ENCODE measurements at places on chromosomes 7 and 10. TPM values are rescaled to one million over a fixed set of nuclear protein-coding genes. Genes with fewer than 3 reads are reported as not detected.
A peak's percentile ranks its signal among the peaks of the same experiment; 100 is the strongest.

DNA sequence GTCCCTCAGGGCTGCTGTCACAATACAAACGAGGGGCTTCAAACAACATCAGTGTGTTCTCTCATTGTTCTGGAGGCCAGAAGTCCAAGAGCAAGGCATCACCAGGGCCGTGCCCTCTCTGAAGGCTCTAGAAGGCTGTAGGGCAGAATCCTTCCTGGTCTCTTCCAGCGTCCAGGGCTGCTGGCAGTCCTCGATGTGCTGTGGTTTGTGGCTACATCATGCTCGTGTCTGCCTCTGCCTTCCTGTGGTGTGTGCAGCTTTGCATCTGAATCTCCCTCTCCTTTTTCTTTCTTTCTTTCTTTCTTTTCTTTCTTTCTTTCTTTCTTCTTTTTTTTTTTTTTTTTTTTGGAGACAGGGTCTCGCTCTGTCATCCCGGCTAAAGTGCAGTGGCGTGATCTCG is 103.5 kb downstream of the INSYN2A start:
- H3K36me3 ChIP-seq = peaks cover 8% of the 10 kb centered on the region

GRCh38 chr7:56447864-56448693 is 331.9 kb upstream of the NUPR2 start:
- no peak overlapping the region for H3K27ac ChIP-seq
- no peaks in the 10 kb centered on the region for H3K27me3 ChIP-seq
- H3K4me3 ChIP-seq = no peak overlapping the region
- H3K4me1 ChIP-seq = no peaks in the 10 kb centered on the region

DNA sequence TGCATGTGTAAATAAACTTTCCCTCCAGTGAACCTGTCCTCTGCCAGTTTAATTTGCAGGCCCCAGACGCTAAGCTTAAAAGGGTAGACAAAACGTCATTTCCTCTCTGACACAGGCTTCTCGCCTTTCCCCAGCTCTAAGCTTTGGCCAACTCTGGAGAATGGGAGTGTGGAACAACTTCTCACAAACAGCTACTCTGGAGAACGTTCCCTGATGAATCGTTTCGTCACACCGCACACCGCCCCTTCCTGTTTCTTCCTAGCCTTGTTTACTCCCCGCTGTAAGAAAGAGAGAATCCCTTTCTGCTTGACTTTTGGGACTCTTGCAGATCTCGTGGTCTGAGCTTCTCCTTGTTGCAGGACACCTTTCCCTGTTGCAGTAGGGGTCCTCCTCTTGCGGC is 564.2 kb downstream of the TCERG1L start:
- no peak for DNase-seq
- no peaks in the 10 kb centered on the region for H3K36me3 ChIP-seq
- H3K27ac ChIP-seq = no peak overlapping the region
- no peaks in the 10 kb centered on the region for H3K27me3 ChIP-seq
- no peak overlapping the region for H3K4me3 ChIP-seq
- H3K4me1 ChIP-seq = no peaks in the 10 kb centered on the region

GRCh38 chr10:14476006-14476405 is 145.3 kb upstream of the FRMD4A start:
- no peak for DNase-seq
- no peak overlapping the region for H3K27ac ChIP-seq

DNA sequence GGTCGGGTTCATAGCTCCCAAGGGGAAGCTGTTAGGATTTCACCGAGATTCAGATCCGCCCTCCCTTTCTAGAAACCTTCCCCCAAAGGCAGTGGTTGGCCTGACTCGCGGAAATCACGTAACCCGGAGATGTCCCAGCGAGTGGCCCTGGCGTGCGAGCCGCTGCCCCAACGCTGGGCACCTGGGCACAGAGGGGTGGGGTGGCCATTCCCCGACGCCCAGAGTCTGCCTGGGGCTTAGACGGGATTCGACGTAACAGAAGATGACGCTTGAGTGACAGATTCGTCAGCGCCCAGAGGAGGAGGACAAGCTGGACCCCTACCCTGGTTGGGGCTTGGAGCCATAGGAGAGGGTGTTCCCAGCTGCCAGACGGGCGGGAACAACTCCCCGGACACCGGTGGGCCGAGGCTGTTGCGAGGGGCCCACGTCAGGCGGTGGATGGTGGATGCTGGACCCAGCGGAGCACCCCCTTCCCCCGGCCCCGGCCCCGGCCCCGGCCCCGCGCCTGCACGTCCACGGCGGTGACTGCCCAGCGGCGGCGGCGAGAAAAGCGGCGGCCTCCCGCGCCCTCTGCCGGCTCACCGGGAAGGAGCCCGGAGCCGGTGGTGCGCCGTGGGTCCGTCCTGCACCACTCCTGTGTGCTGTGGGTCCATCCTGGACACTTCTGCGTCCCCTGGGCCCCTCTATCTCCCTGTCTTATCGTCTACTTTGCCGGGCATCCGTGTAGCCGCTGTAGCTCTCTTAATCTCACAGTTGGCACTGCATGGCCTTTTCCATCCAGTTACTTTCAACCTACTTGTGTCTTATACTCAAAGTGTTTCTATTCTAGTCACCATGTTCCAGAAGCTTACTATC is 35.4 kb upstream of the KNDC1 start:
- H3K4me3 ChIP-seq = no peak overlapping the region
- peak; percentile 29 for DNase-seq
- H3K36me3 ChIP-seq = no peaks in the 10 kb centered on the region
- no peak overlapping the region for H3K27ac ChIP-seq
- peaks cover 3% of the 10 kb centered on the region for H3K4me1 ChIP-seq
- no peaks in the 10 kb centered on the region for H3K27me3 ChIP-seq

GRCh38 chr10:8360365-8360764 is 305.9 kb downstream of the GATA3 start:
- no peaks in the 10 kb centered on the region for H3K27me3 ChIP-seq
- H3K4me3 ChIP-seq = no peak overlapping the region
- H3K27ac ChIP-seq = no peak overlapping the region
- H3K4me1 ChIP-seq = no peaks in the 10 kb centered on the region
- DNase-seq = no peak

- peaks cover 35% of the 10 kb centered on the region for H3K4me1 ChIP-seq
- no peaks in the 10 kb centered on the region for H3K27me3 ChIP-seq
- H3K36me3 ChIP-seq = peaks cover 16% of the 10 kb centered on the region
- no peak overlapping the region for H3K27ac ChIP-seq
These were observed 40.3 kb downstream of the PRF1 start for GRCh38 chr10:70562036-70562755.

GRCh38 chr10:16599662-16600061 is 78.0 kb upstream of the C1QL3 start:
- H3K27ac ChIP-seq = no peak overlapping the region
- no peaks in the 10 kb centered on the region for H3K4me1 ChIP-seq
- no peak overlapping the region for H3K4me3 ChIP-seq
- H3K36me3 ChIP-seq = no peaks in the 10 kb centered on the region

DNA sequence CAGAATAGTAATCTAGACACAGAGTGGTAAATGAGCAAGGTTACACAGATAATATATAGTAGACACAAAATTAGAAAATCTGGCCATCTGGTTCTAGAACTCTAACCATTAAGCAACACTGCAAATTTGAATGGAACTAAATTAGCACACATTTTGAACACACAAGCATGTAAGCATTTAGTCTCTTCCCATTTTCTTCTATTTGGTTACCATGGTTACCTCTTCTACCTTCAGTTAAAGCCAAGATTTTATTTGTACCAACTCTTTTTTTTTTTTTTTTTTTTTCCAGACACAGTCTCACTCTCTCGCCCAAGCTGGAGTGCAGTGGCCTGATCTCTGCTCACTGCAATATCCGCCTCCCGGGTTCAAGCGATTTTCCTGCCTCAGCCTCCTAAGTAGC is 790.5 kb downstream of the MAGI2 start:
- H3K4me1 ChIP-seq = no peaks in the 10 kb centered on the region
- no peaks in the 10 kb centered on the region for H3K27me3 ChIP-seq
- no peak for DNase-seq
- no peak overlapping the region for H3K4me3 ChIP-seq
- no peaks in the 10 kb centered on the region for H3K36me3 ChIP-seq

- H3K4me1 ChIP-seq = no peaks in the 10 kb centered on the region
- no peak overlapping the region for H3K4me3 ChIP-seq
- DNase-seq = no peak
- H3K27ac ChIP-seq = no peak overlapping the region
These were observed 46.4 kb upstream of the NXPH1 start for GRCh38 chr7:8386926-8387550.

- H3K36me3 ChIP-seq = no peaks in the 10 kb centered on the region
- H3K27ac ChIP-seq = no peak overlapping the region
- H3K4me3 ChIP-seq = no peak overlapping the region
- DNase-seq = no peak
These were observed 63.7 kb downstream of the PRKG1 start for GRCh38 chr10:51137756-51138529.

DNA sequence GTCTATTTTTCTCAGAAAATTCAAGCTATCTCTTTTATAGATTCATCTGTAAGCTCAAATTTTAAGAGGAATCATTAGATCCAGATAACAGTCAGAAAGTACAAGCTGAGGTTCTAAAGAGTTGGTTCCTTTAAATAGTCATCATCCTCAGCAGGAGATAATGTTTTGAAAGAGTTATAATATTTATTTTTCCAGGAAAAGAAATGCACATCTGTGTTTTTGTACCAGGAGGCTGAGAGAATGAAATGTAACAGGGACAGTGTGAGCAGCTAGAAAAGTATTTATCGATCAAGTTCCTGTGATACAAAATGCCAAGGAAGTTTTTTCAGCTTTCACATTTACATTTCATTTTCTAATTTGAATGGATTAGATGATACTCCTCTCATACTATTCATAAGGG is 120.2 kb upstream of the LRRTM3 start:
- H3K4me1 ChIP-seq = no peaks in the 10 kb centered on the region
- no peak overlapping the region for H3K27ac ChIP-seq
- H3K27me3 ChIP-seq = no peaks in the 10 kb centered on the region
- H3K36me3 ChIP-seq = no peaks in the 10 kb centered on the region
- DNase-seq = no peak

GRCh38 chr10:120415709-120416330 is 41.2 kb upstream of the PLPP4 start:
- no peaks in the 10 kb centered on the region for H3K27me3 ChIP-seq
- no peak overlapping the region for H3K4me3 ChIP-seq
- no peaks in the 10 kb centered on the region for H3K4me1 ChIP-seq

- no peaks in the 10 kb centered on the region for H3K27me3 ChIP-seq
- H3K36me3 ChIP-seq = no peaks in the 10 kb centered on the region
- H3K4me3 ChIP-seq = no peak overlapping the region
- DNase-seq = no peak
- no peak overlapping the region for H3K27ac ChIP-seq
These were observed 45.9 kb downstream of the C10orf71 start for GRCh38 chr10:49344840-49345239.

The NUTM2B gene
- total RNA-seq = 0.81 TPM

The ELN gene
- 212 TPM for total RNA-seq

The PRPS1L1 gene
- total RNA-seq = not detected

Data from upper lobe of left lung (tissue), 6 donors.